ENCODE measurements at places on chromosomes 1 and 21.
A peak's percentile ranks its signal among the peaks of the same experiment; 100 is the strongest.

GRCh38 chr1:81978945-81979344 is 178.2 kb downstream of the ADGRL2 start:
- no peaks in the 10 kb centered on the region for H3K27me3 ChIP-seq
- peaks cover 48% of the 10 kb centered on the region for H3K36me3 ChIP-seq
- DNase-seq, result no peak
- no peak overlapping the region for H3K4me3 ChIP-seq
- peaks cover 20% of the 10 kb centered on the region for H3K4me1 ChIP-seq
- peak overlapping the region; percentile 28 for H3K27ac ChIP-seq

GRCh38 chr1:22472596-22472995 is 20.9 kb downstream of the ZBTB40 start:
- peaks cover 12% of the 10 kb centered on the region for H3K4me1 ChIP-seq
- no peak overlapping the region for H3K4me3 ChIP-seq
- DNase-seq, result no peak
- H3K27ac ChIP-seq, result no peak overlapping the region

DNA sequence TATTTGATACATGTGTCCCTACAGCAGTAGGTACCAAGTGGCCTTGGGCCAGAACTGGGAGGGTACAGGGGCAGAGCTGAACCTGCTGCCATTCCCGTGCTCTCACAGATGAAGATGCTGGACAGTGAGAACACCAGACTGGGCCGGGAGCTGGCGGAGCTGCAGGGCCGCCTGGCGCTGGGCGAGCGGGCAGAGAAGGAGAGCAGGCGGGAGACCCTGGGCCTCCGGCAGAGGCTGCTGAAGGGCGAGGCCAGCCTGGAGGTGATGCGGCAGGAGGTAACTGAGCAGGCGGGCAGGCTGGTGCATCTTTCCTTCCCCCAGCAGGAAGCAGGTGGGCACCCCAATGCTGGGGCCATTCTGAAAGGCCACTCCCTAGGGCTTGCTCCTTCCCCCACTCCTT is 21.9 kb downstream of the MFAP2 start:
- H3K27me3 ChIP-seq, result no peaks in the 10 kb centered on the region
- H3K4me3 ChIP-seq, result no peak overlapping the region
- no peak for DNase-seq
- H3K4me1 ChIP-seq, result peaks cover 10% of the 10 kb centered on the region
- no peak overlapping the region for H3K27ac ChIP-seq

DNA sequence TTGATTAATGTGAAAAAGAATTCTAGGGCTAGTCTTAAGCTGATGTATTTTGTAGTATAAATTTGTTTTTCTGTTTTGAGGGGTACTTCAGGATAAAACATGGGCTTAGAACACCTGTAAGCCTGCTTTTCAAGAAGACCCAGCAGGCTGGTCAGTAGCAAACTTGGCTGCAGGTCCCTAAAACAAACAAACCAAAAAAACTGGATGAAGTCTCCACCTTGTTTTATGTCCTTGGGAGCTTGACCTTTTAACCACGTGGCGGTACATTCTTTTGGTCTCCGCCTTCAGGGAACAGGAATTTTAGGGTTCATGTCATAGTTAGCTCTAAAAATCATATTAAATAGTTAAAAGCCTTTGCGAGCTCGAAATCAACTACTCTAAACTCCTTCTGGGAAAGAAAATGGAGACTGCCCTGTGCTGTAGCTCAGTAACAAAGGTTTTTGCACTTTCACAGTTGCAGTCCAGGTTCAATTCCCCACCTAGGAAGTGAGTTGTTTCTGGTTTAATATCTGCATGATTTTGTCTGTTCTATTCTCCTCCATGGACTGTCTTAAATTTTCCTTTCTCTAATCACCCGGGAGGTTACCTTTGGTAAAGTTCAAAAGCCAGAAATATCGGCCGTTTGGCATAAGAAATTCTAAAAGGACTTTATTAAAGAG is 18.6 kb downstream of the PRDX6 start:
- no peak overlapping the region for H3K27ac ChIP-seq
- no peaks in the 10 kb centered on the region for H3K27me3 ChIP-seq
- DNase-seq, result no peak
- H3K4me1 ChIP-seq, result no peaks in the 10 kb centered on the region
- no peak overlapping the region for H3K4me3 ChIP-seq

- no peak overlapping the region for H3K27ac ChIP-seq
- H3K4me1 ChIP-seq, result no peaks in the 10 kb centered on the region
- H3K4me3 ChIP-seq, result no peak overlapping the region
- peaks cover 10% of the 10 kb centered on the region for H3K36me3 ChIP-seq
Measured at GRCh38 chr1:234408757-234409156, 35.5 kb downstream of the COA6 start.

Data from type B pancreatic cell (in vitro differentiated cells).